Caki2 (cell line): ENCODE measurements at places on chromosomes 13 and 19. TPM values are rescaled to one million over a fixed set of nuclear protein-coding genes. Genes with fewer than 3 reads are reported as not detected.

DNA sequence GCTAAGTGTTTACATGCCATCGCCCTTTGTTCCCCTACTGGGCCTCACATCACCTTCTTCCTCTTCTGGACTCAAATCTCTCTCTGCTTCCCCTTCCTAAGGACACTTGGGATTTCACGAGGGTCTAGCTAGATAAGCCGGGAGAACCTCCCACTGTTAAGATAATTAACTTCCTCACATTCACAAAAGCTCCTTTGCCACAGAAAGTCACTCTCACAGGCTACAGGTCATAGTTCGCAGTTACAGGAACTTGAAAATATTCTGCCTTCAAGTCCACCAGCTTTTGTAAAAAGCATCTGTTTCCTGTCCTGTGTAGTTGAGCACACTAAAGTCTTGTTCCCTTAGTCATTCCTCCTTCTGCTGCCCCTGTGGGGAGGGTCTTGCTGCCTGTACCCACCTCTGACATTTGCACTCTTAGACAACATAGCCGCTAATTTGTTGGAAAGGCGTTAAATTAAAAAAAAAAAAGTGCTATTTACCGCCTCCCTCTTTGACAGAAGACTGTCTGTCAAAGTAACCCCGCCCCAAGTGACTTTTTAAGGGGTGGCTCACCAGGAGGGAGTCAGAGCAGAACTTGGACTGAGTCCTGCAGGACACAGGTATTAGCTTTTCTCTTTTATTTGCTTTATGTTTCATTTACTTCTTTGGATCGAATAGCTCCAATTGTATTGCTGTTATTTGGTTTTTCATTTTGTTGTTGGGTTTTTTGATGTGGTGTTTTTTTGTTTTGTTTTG, 26.8 kb upstream of the CEACAM21 start:
- DNase-seq: no peak

DNA sequence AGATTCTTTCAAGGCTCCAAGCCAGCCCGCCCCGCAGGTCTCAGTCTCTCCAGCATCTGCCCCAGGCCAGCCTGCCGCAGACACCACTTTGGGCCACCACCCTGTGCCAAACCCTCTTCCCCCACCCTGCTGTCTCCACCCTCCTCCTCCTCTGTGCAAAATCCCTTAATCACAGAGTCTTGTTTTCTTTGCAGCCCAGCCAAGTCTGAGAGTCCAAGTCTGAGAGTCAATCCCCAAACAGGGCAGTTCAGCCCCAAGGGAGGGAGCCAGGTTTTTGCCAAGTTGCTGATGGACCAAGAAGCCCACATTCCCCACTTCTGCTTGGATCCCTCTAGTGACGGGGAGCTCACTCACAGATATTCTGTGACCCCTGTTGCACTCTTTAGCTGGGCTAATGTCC, 3.1 kb downstream of the ADAMTS10 start:
- no peak for DNase-seq

DNA sequence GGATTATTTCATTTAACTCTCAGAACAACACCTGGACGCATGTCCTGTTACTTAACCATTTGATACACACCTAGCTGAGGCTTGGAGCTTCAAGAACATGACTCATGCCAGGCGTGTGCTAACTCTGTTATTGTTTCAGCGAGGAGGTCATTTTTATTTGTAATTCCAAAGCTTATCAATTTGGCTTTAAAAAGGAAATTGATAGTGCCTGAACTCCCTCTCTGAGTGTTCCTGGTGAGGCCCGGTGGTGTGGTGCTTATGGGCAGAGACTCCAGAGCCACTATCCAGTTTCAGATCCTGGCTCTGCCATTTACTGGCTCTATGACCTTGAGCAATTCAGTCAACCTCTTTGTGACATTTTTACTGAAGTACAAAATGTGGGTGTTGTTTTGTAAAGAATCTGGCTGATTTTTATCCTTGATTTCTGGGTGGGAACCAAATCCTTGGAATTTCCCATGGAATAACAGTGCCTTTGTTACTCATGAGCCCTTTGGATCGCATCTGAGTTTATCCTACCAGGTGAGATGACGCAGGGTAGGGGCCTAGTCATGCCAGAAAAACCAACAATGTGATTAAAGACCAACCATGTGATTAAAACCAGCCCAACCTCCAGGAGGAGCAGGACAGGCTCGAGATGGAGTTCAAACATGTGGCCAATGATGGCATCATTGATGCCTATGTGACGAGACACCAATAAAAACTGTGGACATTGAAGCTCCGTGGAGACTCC, 198.8 kb downstream of the MYO16 start:
- no peak for DNase-seq

DNA sequence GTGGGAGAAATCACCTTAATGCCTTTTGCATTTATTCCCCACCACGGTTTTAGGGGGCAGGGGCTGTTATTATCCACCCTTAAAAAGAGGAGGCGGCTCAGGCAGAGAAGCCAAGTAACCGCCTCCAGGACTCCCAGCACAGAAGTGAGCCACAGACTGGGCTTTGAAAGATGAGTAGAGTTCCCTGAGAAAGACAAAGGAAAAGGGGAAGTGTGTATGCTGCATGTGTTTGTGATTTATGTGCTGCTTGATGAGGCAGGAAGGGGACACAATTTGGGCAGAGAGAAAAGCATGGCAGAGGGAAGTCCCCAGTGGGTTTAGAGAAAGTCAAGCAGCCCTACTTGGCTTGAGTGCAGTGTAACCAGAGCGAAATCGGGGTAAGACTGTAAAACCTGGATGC, 85.0 kb downstream of the DOCK9 start:
- DNase-seq: no peak

- no peak for DNase-seq
These were observed 29.0 kb downstream of the UTP14C start for GRCh38 chr13:52053460-52053859.

GRCh38 chr19:43148233-43148632, 38.1 kb downstream of the PSG5 start:
- peak; percentile 60 for DNase-seq

DNA sequence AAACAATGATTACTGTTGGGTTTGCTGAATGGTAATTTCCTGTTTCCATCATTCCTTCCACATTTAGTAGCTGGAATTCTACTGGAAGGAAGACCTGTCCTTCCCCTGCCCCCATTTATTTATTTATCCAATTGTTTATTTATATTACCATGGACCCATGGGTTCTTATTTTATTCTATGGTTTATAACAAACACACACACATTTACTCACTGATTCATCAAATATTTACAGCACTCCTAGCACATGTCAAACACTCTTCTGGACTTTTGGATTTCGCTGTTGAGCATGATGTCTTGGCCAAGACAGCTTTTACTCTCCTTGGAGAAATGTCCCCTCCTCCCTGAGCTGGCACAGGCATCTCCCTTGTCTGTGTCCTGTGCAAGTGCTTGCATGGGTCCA, 227.8 kb upstream of the MAB21L1 start:
- no peak for DNase-seq

DNA sequence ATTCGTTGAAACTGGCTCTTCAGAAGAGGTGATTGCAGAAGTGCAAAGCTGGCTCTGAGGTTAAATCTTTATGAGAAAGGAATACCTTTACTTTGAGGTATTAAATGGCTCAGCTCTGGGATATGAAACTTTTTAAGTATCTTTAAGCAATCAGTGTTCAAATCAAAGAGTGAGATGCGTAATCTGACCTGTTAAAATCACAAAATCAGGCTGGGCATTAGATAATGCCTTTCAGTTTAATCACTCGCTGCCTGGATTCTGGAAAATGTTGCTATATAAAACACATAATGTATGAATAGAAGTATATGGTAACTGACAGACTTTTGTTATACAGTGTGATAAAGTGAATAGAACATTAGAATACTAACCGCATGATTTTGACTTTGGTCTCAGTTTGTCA, 2.0 kb upstream of the DGKH start:
- DNase-seq: no peak

- DNase-seq: peak; percentile 8
These were observed 40.6 kb upstream of the FAM216B start for GRCh38 chr13:42740753-42741152.

CABP5 gene
- total RNA-seq: not detected in 2 replicates

IFNL2 gene
- total RNA-seq: not detected in 2 replicates
